ENCODE measurements at places on chromosomes 7 and 10.
A peak's percentile ranks its signal among the peaks of the same experiment; 100 is the strongest.

DNA sequence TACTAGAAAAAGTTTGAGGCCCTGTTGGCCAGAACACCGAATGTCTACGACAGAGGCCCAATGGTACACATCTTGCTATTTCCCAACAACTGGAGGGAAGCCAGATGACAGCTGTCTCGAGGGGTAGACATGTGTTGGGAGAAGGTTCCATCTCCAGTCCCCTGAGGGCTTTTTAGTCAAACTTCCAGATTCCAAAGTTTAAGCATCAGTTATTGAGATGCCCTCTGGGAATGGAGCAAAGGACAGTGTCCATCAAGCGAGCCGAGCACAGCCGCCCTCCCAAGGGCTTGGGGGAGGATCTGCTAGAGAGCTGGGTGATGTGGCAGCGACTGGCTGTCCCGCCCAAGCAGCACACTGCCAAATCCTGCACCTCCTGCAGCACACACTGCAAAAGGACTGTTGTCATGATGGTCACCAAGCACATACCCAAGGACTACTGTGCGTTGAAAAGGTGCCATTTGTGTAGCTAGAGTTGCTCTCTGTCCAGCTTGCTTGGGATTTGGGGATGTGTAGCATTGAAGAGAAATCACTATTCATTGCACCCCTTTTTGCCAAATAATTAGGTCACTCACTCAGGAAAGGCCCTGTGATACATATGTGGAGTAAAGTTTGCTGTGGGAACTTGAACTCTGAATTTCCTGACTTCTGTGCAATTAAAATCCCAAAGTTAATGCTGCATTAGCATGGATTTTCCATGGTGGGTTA, 164.6 kb downstream of the TRIL start:
- no peak for DNase-seq

DNA sequence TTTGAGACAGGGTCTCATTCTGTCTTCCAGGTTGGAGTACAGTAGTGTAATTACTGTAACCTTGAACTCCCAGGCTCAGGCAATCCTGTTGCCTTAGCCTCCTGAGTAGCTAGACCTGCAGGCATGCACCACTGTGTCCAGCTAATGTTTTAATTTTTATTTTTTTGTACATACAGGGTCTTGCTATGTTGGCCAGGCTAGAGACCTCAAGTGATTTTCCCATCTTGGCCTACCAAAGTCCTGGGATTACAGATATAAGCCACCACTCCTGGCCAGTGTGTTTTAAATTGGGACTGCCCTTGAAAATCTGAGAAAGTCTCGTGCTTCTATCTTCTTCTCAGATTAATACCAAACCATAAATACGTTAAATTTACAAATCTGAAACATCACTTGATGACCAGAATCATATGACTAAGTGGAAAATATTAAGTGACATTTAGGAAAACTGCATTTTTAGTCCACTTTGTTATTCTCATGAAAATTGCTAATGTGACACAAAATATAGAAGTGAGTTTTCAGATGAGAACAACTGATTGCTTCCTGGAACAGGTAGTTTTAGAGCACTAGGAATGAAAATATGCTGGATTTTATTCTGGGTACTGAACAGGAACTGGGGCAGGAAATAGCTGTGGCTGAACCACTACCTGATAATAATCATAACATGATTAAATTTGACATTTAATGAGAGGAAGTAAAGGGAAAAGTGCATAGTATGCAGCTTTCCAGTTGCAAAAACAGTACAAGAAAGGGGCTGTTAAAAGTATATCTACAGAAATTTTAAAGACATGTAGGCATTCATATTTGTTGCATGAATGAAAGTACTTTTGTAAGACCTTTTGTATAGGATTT, 4.2 kb downstream of the PHTF2 start:
- DNase-seq: no peak

DNA sequence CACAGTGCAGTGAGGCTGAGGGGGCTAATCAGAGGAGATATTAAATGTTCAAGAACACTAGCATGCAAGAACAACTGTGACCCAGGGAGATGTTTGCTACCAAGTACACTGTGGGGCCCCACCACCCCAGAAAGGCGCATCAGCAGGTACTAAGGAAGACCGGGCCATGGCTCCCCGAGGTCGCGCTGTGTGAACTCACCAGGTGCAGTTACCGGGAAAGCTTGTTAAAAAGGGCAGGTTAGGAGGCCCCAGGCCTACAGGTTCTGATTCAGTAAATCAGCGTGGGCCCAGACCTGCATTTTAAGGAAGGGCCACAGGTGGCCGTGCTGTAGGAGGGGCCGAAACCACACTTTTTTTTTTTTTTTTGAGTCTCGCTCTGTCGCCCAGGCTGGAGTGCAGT, 54.6 kb downstream of the TMEM209 start:
- DNase-seq: no peak

- no peak for DNase-seq
Measured at GRCh38 chr10:74307061-74307651, 156.1 kb downstream of the ADK start.

- no peak for DNase-seq
Measured at GRCh38 chr7:3078514-3078913, 34.8 kb upstream of the CARD11 start.

- no peak for DNase-seq
Measured at GRCh38 chr10:112141292-112141691, 42.3 kb downstream of the GPAM start.

DNA sequence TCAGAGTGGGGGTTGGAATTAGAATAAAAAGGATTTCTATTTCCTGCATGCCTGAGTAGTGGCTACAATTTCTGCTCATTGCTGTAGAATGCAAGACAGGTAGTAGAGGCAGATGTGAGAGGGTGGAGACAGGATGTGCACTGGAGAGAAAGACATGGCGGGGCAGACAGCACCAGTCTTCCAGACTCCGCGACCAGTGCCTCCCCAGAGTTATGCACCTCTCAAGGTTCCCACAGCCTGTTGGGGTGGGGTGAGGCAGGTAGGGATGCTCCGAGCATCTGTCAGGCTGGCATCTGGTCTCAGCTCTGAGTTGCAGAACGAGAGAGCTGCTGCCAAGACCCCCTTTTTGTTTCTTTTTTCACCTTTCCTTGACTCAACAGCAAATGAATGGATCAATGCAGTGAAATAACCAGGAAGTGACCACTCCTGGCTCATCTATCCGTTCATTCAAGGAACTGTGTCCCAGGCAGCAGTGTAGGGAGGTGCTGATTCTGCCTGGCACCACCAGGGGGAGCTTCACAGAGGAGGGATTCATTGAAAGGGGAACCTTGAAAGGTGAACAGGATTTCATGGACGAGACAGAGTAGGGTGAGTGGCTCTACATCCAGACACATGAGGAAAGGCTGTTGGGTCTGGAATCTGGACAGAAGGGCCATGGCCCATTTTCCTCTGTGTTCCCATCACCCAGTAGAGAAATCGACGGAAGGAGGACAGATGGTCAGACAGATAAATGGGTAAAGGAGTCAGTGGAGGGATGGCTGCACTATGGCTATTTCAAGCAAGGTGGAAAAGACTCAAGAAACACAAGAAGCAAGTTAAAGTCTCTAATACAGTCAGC, 17.2 kb upstream of the SLC18A3 start:
- DNase-seq: peak; percentile 18

- DNase-seq: no peak
Measured at GRCh38 chr7:42238709-42239366, 1.8 kb upstream of the GLI3 start.

DNA sequence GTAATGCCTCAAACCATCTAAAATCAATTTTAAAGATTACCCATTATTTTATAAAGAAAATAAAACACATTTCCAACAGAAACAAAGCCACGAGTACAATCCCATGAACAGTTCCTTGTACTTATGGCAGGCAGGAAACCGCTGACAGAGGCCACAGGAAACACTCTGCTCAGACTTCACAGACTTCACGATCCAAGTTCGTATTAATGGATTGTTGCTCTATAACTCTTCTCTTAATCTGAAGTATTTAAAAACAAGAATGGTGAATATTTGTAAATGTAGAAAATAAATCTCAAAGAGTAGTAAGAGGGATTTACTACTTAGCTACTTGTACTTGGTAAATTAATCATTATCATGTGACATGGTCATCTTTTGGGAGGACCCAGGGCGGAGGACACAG, 78.3 kb downstream of the SNX10 start:
- peak; percentile 46 for DNase-seq

- DNase-seq: no peak
Measured at GRCh38 chr7:94433224-94433623, 38.5 kb downstream of the COL1A2 start.

DNA sequence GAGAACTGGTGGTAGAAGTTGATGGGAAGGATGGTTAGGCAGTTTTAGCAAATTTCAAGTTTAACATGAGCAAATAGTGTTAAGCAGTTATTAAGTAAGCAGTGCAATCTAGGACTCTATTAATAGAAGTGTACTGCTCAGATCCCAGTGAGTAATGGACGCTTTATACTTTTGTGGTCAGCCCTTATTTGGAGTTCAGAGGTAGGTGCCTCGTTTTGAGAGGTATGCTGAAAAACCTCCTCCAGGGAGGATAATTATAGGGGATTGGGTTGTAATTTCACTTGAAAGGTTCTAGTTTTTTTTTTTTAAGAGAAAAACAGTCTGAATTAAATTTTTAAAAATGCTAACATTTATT, 33.5 kb upstream of the CCDC7 start:
- DNase-seq: no peak

- DNase-seq: no peak
Measured at GRCh38 chr7:101557421-101557820, 71.7 kb downstream of the MYL10 start.

GRCh38 chr7:79951415-79951814, 183.2 kb upstream of the GNAI1 start:
- no peak for DNase-seq

Measured in CD4-positive, alpha-beta T cell (primary cell).